ENCODE measurements at places on chromosomes 4 and X.

GRCh38 chr4:185426960-185427688 is 1.4 kb upstream of the UFSP2 start:
- DNase-seq, result no peak

DNA sequence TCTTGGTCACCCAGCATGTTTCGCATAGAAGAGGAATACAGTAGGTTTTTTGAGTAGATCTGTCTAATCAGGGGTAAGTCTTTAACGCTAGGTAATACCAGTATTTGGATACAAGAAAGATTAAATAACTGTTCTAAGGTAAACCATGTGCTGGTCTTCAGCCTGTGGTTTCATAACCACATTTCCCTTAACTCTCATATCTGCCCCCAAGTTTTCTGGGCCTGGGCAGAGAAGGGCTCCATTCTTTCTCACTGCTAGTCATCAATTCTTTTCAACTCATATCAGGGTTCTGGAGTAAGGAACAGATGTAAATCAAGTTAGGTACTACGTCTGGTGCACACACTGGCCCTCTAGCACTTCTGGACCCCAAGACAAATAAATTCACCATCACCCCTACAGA is 49.0 kb downstream of the DHX15 start:
- DNase-seq, result no peak

- no peak for DNase-seq
These were observed 111.6 kb upstream of the PRKG2 start for GRCh38 chr4:81326581-81326980.

DNA sequence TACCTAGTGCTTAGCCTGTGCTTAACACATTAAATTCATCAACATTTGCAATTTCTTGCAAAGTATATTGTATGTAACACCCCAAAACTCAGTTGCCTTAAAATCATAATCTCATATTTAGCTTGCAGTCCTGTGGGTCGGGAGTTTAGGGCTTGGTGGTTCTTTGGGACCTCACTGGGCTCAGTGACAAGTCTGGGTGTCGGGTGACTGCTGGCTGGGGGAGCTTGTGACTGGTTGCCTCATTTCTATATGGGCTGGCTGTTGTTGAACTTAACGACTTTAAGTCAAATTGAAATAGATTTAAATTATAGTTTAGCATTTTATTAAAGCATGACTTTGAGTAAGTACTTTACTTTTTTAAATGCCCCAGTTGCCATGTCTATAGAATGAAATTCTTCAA is 401.4 kb upstream of the NR3C2 start:
- no peak for DNase-seq
